ENCODE measurements at places on chromosomes 16 and 17. TPM values are rescaled to one million over a fixed set of nuclear protein-coding genes. Genes with fewer than 3 reads are reported as not detected.

MYH2 gene
- 1.5 TPM for total RNA-seq

TM4SF5 gene
- not detected for total RNA-seq

MRC2 gene
- 30.3 TPM for total RNA-seq

AKTIP gene
- 19.9 TPM for total RNA-seq

MT1F gene
- 60.2 TPM for total RNA-seq

LRRC37A gene
- total RNA-seq = 0.78 TPM

ADAMTS18 gene
- total RNA-seq = 0.94 TPM

DNA sequence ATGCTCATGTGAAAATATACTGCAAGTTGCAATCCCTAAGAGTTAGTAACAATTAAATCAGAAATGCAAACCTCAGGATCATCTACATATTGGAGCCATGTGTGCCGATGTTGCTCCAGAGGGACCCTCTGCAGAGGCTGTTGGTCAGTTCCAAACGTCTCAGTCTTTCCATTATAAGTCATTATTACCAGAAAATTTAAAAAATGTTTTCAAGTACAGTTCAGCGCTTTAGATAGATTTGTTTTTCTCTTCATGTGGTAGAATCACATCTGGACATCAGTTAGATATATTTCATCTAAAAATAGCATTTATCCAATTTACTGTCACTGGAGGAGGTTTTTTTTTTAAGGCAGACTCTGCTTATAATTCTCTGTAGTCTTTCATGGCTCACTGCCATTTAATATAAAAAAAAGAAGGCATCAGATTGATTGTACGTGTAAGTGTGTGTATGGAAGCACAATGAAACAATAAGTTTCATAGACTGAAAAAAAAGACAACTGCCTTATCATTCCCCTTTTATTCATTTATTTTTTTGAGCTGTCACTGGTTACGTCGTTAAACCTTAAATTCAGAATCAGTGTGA is 46.1 kb upstream of the MARCHF10 start:
- no peak overlapping the region for H3K27ac ChIP-seq
- H3K27me3 ChIP-seq = no peaks in the 10 kb centered on the region
- H3K4me1 ChIP-seq = no peaks in the 10 kb centered on the region
- H3K4me3 ChIP-seq = no peak overlapping the region

- no peaks in the 10 kb centered on the region for H3K27me3 ChIP-seq
- H3K4me3 ChIP-seq = no peak overlapping the region
- H3K27ac ChIP-seq = peak overlapping the region; percentile 87
- peaks cover 58% of the 10 kb centered on the region for H3K4me1 ChIP-seq
- DNase-seq = no peak
- H3K36me3 ChIP-seq = peaks cover 4% of the 10 kb centered on the region
These were observed 54.4 kb downstream of the MPRIP start for GRCh38 chr17:17096438-17097178.

DNA sequence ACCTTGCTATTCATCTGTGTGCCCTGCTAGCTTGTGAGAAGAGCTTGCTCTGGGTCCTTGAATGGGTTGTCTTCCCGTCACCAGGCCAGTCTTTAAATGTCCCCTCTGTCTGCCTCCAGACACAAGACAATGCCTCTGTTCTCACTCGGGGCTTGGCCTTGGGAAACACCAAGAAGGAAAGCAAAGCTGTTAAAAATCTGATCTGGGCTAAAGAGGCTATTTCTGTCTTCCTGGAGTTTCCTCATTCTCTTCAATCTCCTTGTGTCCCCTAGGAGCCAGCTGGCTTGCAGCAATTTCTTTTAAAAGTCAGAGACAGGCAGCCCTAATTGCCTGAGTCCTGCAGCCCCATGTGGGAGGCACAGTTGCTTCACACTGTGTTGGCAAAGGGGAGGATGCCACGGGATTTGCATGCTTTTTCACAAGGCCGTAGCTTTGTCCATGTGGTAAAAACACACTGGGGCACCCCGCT is 2.5 kb downstream of the DNAI2 start:
- H3K4me1 ChIP-seq = peaks cover 31% of the 10 kb centered on the region
- H3K27ac ChIP-seq = no peak overlapping the region
- H3K27me3 ChIP-seq = peaks cover 35% of the 10 kb centered on the region
- no peak overlapping the region for H3K4me3 ChIP-seq
- no peak for DNase-seq
- H3K36me3 ChIP-seq = no peaks in the 10 kb centered on the region

DNA sequence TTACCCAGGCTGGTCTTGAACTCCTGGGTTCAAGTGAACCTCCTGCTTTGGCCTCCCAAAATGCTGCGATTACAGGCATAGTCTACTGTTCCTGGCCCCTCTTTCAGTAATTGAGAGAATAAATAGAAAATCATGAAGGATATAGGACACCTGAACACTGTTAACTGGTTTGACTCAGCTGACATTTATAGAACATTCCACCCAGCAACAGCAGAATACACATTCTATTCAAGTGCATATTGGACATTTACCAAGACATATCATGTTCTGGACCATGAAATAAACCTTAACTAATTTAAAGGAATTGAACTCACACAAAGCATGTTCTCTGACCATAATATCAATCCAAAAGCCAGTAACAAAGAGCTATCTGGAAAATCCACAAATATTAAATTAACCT is 19.8 kb upstream of the BAIAP2 start:
- no peak overlapping the region for H3K4me3 ChIP-seq
- peaks cover 14% of the 10 kb centered on the region for H3K36me3 ChIP-seq

DNA sequence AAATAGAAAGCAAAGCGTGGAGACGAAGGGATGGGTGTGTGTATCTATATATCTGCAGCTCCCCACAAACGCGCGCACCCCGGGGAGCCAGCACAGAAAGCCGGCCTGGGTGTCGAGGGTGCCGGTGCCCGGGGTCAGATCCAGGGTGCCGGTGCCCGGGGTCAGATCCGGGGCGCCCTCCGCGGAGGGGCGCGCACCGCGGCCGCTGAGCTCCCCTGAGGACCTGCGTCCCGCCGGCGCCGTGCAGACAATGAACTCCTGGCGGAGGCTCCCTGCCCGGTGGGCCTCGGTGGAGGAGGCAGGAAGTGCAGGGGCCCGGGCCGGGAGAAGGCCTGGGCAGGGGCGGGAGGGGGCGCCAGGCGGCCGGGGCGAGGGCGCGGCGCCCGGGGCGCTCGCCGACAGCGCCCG is 1.1 kb downstream of the ZNF423 start:
- peaks cover 13% of the 10 kb centered on the region for H3K27me3 ChIP-seq
- H3K27ac ChIP-seq = no peak overlapping the region
- peak overlapping the region; percentile 85 for H3K4me3 ChIP-seq
- no peaks in the 10 kb centered on the region for H3K36me3 ChIP-seq

- no peak overlapping the region for H3K27ac ChIP-seq
- H3K4me1 ChIP-seq = peaks cover 2% of the 10 kb centered on the region
- peaks cover 16% of the 10 kb centered on the region for H3K36me3 ChIP-seq
- no peak overlapping the region for H3K4me3 ChIP-seq
- H3K27me3 ChIP-seq = peaks cover 6% of the 10 kb centered on the region
These were observed 62.2 kb downstream of the UTP18 start for GRCh38 chr17:51322390-51323029.

DNA sequence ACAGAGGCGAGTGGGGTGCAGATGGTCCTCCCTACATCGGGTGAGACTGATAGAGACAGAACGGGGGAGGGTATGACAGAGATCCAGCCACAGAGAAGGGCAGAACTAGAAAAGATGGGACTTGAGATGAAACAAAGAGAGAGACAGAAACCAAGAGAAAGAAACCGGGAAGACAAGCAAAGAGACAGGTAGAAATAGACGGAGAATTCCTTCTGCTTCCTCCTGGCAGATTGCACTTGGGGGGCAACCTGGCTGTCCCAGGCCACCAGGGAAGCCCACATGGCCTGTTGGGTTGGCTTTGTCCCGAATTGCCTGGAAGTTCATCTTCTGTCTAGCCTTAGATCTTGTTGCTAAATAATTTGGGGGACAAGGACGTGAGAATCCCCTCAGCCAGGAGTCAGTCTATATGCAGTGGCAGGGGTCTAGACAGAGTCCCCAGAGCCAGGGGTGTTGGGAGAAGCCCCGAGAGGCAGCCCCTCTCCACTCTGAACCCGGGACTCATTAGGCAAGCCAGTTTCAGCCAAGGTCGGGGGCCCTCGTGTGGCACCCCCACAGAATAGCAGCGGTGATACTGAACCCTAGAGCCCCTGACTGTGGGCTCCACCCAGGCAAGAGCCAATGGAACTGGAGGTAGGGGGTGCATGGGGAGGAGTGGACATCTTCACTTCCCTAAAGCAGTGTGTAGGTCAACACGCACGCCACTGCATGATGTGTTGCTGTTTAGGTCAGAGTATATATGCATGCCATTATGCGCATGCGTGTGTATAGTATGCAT is 627 bp upstream of the TSPOAP1 start:
- peaks cover 57% of the 10 kb centered on the region for H3K4me1 ChIP-seq
- peak overlapping the region; percentile 41 for H3K4me3 ChIP-seq
- peak; percentile 61 for DNase-seq

- DNase-seq = no peak
- H3K4me3 ChIP-seq = no peak overlapping the region
- no peak overlapping the region for H3K27ac ChIP-seq
These were observed 491.9 kb upstream of the TOM1L1 start for GRCh38 chr17:54408731-54409130.

GRCh38 chr17:4617590-4618351 is 23.7 kb downstream of the ALOX15 start:
- peak overlapping the region; percentile 33 for H3K27ac ChIP-seq
- H3K4me3 ChIP-seq = no peak overlapping the region
- no peaks in the 10 kb centered on the region for H3K27me3 ChIP-seq
- H3K36me3 ChIP-seq = no peaks in the 10 kb centered on the region
- peaks cover 7% of the 10 kb centered on the region for H3K4me1 ChIP-seq
- DNase-seq = no peak

DNA sequence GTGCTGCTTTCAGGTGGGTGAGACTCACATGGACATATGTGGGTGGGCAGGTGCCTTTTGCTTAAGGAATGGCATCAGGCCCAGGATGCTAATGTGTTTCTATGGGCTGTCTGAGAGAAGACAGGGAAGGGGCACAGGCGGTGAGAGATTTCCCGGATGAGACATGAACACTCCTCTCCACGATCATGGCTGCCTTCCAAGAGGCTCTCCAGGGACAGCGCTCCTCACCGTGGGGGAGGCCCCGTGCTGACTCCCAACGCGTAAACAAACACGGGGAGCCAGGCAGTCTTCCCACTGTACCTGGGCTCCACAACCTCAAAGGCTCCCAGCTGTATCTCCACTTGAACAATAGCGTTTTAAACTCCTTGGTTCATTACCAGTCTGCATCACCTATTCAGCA is 42.8 kb downstream of the CDK5R1 start:
- no peaks in the 10 kb centered on the region for H3K4me1 ChIP-seq
- peaks cover 4% of the 10 kb centered on the region for H3K27me3 ChIP-seq
- no peak for DNase-seq
- no peaks in the 10 kb centered on the region for H3K36me3 ChIP-seq
- H3K27ac ChIP-seq = no peak overlapping the region
- H3K4me3 ChIP-seq = no peak overlapping the region

GRCh38 chr16:54363766-54364165 is 77.2 kb upstream of the IRX3 start:
- H3K27ac ChIP-seq = no peak overlapping the region
- H3K4me1 ChIP-seq = peaks cover 49% of the 10 kb centered on the region
- DNase-seq = no peak
- no peaks in the 10 kb centered on the region for H3K36me3 ChIP-seq

DNA sequence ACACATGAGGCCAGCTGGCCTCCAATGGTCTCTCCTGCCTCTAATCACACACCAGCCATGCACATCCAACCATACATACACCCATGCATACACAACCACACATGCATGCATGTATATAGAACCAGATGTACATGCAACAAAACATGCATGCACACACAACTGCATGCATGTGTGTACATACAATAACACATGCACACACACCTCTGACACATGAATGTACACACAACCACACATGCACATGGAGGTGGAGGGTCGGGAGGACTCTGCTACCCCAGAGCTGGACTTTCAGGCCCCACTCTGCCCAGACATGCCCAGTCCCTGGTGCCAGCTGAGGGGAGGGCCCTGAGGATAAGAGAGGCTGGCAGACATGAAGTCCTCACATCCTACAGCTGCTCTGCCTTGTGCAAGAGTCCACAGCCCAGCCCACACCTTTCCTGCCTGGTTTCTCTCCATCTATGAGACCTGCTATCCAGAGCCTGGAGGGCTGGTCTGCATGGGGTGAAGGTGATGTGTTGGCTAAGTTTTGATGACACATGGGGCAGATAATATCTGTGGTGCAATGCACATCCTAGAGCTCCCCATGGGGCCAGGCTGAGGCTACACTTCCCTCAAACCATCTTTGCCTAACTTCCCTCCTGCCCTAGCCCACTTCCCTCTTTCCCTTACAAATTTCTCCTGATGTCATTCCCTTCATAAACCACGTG is 50.9 kb upstream of the SDK2 start:
- peaks cover 30% of the 10 kb centered on the region for H3K4me1 ChIP-seq
- H3K36me3 ChIP-seq = no peaks in the 10 kb centered on the region
- no peak for DNase-seq
- no peaks in the 10 kb centered on the region for H3K27me3 ChIP-seq

DNA sequence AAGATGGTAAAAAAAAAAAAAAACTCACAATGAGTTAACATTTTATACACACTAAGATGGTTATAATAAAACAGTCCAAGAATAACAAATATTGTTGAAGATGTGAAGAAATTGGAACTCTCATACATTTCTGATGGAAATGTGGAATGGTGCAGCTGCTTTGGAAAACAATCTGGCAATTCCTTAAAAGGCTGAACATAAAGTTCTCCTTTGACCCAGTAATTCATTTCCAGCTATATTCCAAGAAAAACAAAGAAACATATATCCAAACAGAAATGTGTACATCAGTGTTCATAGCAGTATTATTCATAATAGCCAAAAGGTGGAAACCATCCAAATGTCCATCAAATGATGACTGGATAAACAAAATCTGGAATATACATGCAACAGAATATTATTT is 97.3 kb upstream of the NETO2 start:
- H3K4me1 ChIP-seq = peaks cover 8% of the 10 kb centered on the region
- no peak for DNase-seq
- no peaks in the 10 kb centered on the region for H3K27me3 ChIP-seq
- peaks cover 3% of the 10 kb centered on the region for H3K36me3 ChIP-seq

- peaks cover 8% of the 10 kb centered on the region for H3K4me1 ChIP-seq
- H3K27me3 ChIP-seq = no peaks in the 10 kb centered on the region
- no peak overlapping the region for H3K27ac ChIP-seq
- no peak for DNase-seq
- no peak overlapping the region for H3K4me3 ChIP-seq
These were observed 7.2 kb upstream of the MYCBPAP start for GRCh38 chr17:50501054-50501453.

GRCh38 chr17:58189436-58190146 is 2.9 kb upstream of the EPX start:
- H3K27me3 ChIP-seq = peaks cover 6% of the 10 kb centered on the region
- no peak overlapping the region for H3K27ac ChIP-seq
- DNase-seq = no peak
- no peaks in the 10 kb centered on the region for H3K36me3 ChIP-seq
- peaks cover 9% of the 10 kb centered on the region for H3K4me1 ChIP-seq
